ENCODE measurements at places on chromosomes 12 and 14.

DNA sequence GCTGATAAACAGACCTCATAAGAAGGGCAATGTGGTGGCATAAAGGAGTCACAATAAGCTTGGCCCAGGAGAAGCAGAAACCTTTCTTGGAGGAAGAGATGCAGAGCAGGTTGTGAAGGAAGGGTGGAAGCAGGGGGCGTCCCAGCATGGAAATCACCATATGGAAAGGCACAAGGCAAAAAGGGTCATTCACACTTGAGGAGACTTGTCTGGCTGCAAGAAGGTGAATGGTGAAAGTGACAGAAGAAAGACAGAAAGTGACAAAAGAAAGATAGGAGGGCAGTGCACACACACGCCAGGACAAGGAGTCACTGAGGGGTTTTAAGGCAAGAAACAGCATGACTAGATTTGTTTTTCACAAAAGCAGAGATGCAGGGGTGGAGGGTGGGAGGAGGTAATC lies 38.3 kb downstream of the GALNT4 start:
- DNase-seq: no peak

DNA sequence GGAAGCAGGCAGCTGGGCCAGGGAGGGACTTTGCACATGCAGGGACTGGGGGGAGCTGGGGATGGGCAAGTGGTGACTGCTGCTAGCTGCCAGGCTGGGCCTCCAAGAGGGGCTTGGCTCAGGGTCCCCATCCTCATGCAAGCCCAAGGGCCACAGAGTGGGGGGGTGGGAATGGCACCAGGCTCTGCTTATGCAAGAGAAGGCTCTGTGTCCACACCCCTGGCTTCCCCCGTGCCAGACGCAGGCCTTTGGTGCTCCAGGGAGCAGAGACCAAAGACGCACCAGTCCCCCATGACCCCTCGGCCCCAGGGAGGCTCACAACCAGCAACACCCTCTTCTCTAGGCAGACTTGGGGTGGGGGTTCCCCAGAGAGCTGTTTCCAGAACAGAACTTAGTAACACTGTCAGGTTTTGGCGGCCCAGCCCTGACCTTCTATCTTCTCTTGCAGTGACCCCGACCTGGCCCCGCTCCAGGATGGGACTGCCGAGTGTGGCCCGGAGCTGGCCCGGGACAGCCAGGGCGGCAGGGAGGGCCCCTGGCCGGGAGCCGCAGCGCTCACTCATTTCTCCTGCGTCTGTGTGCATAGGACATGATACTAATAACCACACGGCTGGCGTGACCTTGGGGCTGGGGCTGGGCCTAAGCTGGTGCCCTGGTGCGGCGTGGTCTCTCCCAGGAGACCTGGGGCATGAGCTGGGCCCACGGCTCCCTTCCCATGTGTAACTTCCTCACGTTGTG lies 14.3 kb downstream of the XRCC3 start:
- no peak for DNase-seq

DNA sequence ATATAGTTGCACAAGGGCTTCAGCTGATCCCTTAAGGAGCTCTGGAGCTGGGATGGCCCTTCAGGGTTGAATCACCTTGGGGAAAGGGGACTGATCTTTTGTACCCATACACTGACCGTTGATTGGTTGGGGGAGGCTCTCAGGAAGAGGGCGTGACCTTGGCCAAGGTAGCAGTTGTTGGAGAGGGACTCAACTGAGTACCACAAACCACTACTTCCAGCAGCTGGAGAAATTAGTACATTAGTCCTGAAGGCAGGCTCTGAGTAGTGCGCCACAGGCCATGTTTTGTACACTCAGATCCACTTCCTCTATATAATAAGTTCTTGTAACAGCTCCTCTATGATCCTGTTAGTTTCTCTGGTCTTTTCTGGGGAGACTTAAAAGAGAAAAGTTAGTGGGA lies 317.6 kb downstream of the CCDC91 start:
- DNase-seq: no peak

DNA sequence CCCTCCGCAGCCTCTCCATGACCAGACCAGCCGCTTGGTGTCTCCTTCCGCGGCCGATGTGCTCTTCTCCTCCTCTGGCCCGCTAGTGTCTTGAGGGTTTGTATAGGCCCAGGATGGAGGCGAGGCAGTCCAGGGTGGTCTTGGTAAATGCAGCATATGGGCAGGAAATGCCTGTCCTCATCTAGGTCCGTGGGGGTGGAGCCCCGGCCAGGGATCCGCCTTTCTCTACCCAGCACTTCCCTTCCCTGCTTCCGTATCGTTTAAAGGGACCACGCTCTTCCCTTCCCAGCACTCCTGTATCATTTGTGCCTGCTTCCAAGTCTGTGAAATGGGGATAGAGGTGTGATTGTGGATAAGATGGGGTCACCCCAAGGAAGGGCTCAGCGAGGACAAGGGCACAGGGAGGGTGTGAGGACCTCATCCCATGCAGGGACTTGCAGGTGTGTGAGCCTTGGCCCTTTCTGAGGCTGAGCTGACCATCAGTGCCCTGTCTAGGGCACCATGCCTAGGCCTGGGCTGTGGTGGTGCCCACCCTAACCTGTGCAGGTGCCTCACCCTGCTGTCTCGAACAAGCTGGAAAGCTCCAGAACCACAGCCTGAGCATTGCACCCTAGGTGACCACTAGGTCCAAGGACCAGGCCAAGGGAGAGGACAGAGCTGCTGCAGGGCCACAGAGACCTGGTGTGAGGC lies 326.8 kb upstream of the RTL1 start:
- DNase-seq: no peak

- no peak for DNase-seq
These were observed 48.1 kb downstream of the ADCK1 start for GRCh38 chr14:77848031-77848430.

DNA sequence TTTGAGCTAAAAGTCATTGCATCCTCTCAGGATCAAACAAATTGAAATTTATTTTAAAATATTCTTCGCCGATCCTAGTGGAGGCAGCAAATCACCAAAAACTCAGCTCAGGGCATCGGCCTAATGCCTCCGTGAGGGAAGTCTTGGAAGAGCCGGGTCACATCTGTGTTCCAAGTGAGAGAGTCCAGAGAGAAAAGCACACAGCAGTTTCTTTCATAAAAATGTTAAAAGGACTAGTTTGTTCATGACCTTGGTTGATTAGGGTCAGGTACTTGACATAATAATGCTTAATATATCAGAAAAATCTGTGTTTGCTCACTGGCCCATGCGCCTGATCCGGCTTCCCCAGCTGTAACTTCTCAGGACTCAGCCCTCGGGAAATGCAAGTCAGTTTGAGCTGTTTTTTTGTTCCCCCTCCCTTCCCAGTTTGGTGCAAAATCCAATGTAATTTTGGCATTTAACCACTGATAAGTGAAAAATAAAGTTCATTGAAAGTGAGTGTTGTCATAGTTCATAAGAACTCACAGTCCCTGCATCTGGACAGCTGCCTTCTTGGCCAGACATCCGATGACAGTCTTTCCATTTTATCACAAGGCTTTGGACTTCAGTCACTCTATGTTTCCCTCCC lies 161.7 kb downstream of the CAND1 start:
- DNase-seq: no peak

GRCh38 chr12:93857991-93858447 lies 180.8 kb downstream of the CRADD start:
- DNase-seq: no peak

DNA sequence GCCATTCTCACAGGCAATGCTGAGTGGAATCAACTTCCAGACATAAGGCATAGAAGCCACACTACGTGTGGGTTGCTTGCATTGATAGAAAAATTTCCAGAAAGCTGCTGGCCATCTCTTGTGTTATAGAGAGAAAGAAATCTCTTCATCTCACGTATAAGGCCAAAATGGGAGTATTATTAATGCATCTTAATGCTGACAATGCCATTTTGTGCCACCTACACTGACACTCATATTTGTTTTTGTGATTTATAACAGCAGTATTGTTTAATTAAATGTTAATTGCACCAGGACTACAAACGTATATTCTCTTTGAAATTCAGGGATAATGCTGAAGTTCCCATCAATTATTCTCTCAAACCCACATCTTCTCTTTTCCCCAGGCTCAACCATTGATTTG lies 56.1 kb upstream of the TMEM132D start:
- DNase-seq: no peak

DNA sequence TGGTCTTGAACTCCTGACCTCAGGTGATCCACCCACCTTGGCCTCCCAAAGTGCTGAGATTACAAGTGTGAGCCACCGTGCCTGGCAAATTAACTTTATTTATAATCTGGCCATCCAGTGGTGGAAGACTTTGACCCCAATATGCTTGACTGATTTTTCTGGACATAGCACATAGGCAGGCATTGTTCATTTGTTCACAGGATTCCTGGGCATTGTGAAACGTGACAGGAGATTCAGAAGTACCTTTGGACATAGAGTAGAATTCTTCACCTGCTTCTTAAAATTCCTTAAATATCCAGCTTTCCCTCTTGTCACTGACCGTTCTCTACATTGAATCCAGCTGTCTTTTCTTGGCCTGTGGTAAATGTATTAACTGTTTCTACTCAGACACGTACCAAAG lies 103.1 kb downstream of the SCN8A start:
- no peak for DNase-seq

GRCh38 chr12:44000309-44000952 lies 164.6 kb downstream of the TMEM117 start:
- peak; percentile 7 for DNase-seq

- no peak for DNase-seq
These were observed 34.6 kb downstream of the HECTD4 start for GRCh38 chr12:112347581-112347982.

DNA sequence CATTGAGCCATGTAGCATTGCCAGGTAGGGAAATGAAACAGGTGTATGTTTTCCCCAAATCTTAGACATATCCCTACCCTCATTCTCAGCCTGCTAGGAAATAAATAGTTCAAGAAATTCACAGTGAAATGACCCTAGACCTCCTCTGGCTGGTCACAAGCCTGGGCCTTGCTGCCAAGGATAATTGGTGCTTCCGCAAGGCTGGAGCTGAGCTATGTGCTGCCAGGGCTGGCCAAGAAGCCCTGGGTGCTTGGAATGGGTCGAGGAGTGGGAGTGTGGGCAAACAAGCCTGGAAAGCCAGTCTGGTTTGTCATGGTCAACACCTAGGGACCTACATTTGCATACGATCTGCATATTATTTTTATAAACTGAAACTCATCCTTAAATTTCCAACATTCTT lies 31.3 kb upstream of the SLC10A1 start:
- no peak for DNase-seq
